Activated T-cell treated with anti-CD3 and anti-CD28 coated beads, Interleukin-2, amount 50 U/mL, for 48 hours (primary cell): ENCODE measurements at places on chromosomes 1 and 21.

GRCh38 chr1:58204284-58204683 is 342.2 kb downstream of the OMA1 start:
- DNase-seq: no peak

DNA sequence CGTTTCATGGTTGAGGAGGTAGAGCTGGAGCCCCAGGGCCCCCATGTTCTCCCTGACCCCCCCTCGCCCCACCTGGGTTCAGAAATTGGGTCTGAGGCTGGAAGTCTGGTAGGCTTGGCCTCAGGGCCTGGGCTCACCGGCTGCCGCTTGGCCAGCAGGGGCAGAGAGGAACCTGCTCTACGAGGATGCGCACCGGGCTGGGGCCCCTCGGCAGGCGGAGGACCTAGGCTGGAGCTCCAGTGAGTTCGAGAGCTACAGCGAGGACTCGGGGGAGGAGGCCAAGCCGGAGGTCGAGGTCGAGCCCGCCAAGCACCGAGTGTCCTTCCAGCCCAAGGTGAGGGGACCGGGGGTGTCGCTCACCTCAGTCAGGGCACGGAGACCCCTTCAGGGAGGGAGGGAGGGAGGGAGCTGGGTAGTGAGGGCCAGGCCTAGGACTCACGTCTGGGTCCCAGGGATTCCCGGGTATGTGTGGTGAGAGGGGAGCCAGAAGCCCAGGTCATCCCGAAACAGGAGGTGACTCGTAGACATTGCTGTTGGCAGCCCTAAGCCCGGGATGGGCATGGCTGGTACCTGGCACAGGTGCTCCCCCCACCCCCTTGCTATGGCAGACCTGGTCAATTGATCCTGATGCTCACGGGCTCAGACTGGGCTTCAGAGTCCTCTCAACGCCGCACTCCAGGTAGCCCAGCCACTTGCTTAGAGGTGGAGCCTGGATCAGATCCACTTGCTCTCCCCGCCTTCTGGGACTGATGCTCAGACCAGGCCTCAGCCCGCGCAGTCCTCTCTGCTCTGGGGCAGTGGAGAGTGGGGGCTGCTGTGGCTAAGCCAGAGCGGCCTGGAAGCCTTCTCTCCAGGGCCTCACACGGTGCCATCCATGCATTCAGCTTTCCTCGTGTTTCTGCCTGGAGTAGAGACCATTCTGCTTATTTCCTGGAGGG is 68.4 kb downstream of the ARHGEF10L start:
- DNase-seq: no peak

- DNase-seq: no peak
Measured at GRCh38 chr21:25515484-25516405, 91.5 kb downstream of the MRPL39 start.

- DNase-seq: no peak
Measured at GRCh38 chr1:2018217-2019171, 651 bp upstream of the GABRD start.
